Esophagus squamous epithelium (tissue), 5 donors: ENCODE measurements at places on chromosomes 6 and 20.

DNA sequence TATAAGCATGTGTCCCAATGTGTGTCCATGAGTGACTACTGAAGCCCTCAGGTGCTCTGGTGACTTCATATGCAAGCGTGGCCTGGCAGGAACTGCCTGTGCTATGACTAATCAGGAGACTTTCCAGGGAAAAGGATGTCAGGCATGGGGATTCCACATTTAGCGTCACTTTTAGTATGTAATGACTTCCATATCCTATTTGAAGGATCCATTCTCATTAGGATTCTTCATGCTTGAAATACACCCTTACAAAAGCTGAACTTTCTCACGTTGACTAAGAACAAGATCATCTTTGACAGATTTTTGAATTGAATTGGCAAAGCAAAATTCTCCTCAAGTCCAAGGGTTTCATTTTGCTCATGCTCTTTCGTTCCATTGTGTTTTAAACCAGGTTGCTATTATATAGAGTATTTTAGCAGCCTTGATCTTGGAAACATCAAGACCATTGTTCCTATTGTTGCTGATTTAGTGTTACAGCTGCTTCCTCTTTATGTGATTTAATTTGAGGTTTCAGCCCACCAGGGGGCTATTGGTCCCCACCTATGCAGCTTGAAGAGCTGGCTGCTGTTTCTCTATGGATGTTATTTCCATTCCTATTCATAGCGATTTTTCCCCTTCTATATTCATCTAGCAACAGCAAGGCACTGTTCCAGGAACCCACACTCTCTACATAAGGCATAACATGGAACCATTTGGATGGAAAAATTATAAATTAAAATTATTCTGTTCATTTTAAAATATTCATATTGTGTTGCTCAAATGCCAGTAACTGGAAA, 418.6 kb downstream of the CDKAL1 start:
- DNase-seq, result no peak

DNA sequence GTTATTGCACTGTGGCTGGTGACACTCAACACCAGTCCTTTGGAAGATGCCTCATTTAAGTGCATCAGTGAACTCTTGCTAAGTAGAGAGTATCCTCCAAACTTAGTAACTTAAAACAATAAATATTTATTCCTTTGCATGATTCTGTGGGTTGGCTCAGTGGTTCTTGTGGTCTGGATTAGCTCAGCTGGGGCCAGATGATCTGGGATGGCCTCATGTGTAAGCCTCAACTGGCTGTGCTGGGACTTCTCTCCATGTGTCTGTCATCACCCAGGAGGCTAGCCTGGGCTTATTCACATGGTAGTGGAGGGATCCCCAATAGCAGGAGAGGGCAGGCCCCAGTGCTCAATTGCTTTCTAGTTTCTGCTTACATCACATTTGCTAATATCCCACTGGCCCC, 8.3 kb downstream of the LRRN4 start:
- no peak for DNase-seq

- no peak for DNase-seq
These were observed 34.6 kb downstream of the HDAC2 start for GRCh38 chr6:113936093-113936934.

- DNase-seq, result no peak
These were observed 9.2 kb downstream of the ADAM33 start for GRCh38 chr20:3672547-3673171.

DNA sequence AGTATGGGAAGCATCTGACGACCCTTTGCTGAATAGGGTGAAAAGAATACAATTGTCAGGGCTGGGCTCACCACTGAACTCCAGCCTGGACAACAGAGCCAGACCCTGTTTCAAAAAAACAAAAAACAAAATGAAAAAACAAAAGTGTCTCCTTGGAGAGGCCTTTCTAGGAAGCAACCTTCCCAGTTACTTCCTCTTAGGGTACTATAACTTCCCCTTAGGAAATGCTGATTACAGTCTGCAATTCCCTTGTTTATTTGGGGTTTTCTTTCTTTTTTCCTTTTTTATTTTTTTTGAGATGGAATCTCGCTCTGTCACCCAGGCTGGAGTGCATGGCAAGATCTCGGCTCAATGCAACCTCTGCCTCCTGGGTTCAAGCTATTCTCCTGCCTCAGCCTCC, 20.5 kb upstream of the TTPAL start:
- no peak for DNase-seq

GRCh38 chr6:118860880-118861279, 33.1 kb upstream of the ASF1A start:
- no peak for DNase-seq

DNA sequence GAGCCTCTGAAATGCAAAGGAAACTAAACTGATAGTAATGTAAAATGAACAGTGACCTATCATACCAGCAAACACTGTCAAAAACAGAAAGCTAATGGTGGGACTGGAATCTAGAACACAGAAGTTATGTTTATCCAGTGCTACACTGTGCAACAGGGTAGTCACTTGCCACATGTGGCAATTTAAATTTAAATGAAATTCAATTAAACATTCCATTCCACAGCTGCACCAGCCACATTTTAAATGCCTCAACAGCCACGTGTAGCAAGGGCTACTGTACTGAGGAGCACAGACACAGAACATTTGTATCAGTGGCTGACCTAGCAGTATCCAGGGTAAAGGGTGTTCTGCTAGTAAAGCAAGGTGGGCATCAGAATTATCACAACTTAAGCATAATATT, 5.6 kb upstream of the POLR1H start:
- DNase-seq, result no peak

- no peak for DNase-seq
These were observed 16.1 kb downstream of the SCAF8 start for GRCh38 chr6:154749341-154749740.

- no peak for DNase-seq
These were observed 16.9 kb downstream of the LAMA5 start for GRCh38 chr20:62350098-62350628.

DNA sequence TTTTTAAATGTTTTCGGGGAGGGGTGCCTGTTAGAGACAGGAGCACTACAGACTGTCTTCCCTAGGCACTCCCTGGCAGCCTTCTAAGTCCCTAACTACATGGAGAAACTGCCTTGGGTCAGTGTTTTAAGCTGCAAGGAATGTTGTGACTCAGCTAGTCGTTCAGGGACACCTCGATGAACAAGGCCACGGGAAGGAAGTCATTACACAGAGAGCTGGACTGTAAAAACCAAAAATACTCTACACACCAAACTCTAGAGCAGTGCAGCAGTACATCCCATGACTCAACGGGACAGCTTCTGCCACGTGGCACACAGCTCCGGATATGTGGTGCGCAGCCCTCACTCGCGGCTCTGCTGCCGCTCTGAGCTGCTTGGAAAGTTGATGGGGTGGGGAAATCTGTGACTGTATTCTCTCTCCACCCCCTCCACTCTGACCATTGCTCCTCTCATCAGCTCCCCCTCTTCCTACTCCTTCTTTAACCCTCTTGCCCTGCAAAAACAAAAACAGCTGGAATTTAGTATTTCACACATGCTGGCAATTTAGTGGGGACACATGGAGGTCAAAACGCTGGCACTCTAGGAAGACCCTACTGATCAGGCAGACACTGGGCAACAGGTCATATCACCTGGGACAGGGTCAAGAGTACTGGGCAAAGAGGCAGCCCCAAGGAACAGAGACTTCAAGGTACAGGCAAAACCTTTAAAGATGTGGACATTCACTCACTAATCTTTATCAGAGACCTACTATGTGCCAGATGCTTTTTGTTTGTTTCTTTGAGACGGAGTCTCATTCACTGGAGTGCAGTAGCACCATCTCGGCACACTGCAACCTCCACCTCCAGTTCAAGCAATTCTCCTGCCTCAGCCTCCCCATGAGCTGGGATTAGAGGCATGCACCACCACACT, 10.9 kb upstream of the LPIN3 start:
- no peak for DNase-seq

GRCh38 chr6:31831350-31832215, 4.0 kb downstream of the HSPA1B start:
- DNase-seq, result no peak

DNA sequence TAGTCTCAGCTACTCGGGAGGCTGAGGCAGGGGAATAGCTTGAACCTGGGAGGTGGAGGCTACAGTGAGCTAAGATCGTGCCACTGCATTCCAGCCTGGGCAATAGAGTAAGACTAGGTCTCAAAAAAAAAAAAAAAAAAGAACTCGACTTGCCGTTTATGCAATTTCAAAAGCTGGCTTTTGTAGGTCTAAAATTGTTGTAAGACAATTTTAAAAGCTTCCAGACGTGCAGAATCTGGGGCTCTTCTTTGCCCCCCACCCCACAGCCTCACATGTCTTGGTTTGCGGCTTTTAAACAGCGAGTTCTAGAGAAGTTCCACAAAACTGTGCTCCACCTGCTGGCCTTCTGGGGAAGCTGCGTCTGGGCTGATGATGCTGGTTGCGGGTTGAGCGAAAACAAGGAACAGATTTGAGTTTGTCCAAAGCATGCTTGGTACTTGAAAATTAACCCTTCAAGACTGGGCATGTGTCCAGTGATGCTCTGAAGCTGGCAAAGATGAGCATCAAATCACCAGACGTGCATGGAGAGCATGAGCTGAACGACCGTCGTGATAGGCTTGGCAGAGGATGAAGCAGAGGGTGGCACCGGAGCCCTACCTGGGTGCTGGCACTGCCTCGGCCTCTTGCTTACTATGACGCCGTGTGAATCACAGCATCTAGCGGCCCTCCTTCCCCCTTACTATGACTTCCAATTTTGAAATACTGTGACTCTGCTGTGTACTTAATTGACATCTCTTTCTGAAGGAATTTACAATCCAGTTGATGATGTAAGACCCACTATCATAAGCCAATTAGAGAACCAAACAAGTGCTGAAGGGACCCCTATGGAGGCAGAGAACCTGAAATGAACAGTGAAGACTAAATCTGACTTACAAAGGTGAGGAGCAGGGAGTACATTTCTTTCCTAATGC, 171.4 kb downstream of the GMPR start:
- peak; percentile 10 for DNase-seq

DNA sequence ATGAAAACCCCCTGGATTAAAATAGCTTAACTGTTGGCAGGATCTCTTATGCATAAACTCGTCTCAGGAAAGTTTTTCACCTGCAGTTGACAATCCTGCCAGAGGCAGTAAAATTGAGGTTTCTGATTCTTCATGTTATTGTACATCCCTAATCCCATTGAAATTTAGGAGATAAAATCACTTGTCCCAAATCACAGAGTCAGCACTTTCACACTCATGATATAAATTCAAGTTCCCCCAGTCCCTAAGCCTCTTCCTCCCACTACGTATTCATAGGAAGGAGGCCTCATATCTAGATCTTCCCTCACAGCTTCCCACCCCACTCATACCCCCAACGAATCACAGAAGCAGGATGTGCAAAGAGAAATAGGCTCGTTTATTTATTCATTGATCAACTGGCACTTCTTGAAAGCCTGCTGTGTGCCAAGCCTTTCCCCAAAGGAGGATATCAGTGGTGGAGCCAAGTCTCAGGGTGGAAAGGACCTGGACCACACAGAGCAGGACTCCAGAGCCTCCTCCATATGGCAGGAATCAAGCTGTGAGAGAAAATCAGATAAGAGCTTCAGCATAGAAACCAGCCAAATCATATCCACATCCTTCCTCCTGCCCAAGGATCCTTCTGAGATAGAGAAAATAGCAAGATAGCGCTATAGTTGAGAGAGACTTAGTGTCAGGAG, 2.3 kb downstream of the SLPI start:
- no peak for DNase-seq

DNA sequence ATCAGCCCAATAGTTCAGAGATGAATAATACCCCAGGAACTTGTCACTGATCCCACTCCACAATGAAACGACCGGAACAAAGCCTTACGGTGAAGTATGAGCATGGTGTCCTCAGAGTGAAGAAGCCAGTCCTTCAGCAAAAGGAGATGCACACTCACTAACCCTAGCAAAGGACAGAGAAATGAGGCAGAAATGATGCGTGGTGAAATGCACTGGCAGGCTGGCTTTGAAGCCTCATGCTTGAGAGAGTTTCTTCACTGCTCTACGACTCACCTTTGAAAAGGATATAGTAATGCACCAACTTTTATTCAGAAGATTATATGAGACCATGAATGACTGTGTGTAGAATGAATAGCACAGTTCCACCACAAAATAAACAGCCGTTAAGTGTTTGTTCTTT, 74.8 kb downstream of the PHACTR1 start:
- DNase-seq, result no peak

- no peak for DNase-seq
These were observed 12.7 kb downstream of the SUPT3H start for GRCh38 chr6:45365036-45365435.

GRCh38 chr20:51132279-51132678, 109.4 kb upstream of the KCNG1 start:
- no peak for DNase-seq

GRCh38 chr6:106281088-106281487, 44.5 kb downstream of the ATG5 start:
- DNase-seq, result no peak

- DNase-seq, result no peak
These were observed 69.3 kb upstream of the BLCAP start for GRCh38 chr20:37596890-37597536.

GRCh38 chr6:149445095-149445466, 39.7 kb downstream of the ZC3H12D start:
- no peak for DNase-seq

DNA sequence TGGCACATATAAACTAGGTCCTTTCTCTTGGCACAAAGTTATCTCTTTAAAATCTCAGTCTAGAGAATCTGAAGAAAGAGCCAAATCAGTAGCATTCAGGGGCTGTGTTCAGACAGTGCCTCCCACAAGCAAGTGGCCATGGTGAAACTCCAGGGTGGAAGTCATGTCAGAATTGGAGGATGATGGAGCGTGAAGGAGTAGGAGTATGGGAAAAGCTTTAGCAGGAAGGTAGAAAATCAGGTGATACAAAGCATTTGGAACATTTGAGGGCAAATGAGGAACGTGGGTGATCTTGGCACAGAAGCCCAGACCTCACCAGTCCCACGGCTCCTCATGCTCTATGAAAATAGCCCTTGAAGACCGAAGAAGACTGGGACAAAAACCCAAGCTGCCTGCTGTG, 2.8 kb upstream of the HLA-DQB1 start:
- no peak for DNase-seq

DNA sequence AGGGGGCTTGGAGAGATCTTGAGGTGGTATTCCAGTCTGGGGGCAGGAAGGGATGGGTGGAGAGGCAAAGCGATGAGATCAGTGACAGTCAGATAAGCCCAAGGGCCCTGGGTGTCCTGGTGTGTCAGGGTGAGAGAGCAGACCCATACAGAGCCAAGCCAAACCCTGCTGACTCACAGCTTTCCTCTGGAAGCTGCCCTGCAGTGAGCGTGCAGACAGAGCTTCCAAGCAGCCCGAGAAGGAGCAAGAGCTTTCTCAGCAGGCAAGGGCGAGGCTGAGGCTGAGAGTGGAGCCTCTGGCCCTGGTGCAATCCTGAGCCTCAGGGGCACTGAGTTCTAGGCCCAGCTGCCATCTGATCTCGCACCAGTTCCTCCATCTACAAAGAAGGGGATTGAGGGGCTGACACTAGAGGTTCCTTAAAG, 91.1 kb upstream of the HIVEP1 start:
- no peak for DNase-seq
